ENCODE measurements at places on chromosomes 4 and X.

- no peak for DNase-seq
These were observed 1982.1 kb upstream of the ADGRL3 start for GRCh38 chr4:59217910-59218631.

DNA sequence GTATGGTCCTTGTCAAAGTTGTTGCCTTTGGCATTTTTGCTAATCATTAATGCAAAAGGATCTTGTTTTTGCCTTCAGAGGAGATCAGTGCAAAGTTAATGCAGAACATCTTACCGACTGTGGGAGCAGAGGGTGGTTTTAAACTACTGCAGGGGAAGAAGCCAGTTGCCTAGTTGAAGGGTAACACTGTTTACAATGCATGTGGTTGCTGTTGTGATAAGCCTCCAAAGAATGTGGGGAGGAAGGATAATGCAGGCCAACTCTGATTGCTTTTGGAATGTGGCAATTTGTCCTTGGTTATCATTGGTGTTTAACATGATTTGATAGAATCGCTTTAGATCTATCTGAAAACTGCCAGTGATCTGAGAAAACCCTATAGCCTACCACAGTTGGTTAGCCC is 204.3 kb upstream of the TLL1 start:
- no peak for DNase-seq

DNA sequence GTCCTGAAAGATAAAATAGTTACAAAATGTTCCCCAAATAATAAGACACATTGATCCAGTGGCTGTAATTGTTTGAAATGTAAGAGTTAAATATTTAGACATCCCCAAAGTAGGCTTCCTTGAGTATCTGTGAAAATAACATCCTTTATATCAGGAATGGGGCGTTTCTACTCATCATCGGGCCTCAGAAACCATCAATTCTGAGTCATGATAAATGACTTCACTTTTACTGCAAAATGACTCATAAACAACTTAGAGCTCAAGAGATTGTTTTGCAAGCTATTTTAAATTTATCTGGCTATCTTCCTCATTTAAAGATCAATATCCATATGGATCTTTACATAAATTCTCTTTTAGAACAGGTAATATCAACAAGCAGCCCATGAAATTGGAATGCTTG is 369.4 kb upstream of the CNKSR2 start:
- no peak for DNase-seq

DNA sequence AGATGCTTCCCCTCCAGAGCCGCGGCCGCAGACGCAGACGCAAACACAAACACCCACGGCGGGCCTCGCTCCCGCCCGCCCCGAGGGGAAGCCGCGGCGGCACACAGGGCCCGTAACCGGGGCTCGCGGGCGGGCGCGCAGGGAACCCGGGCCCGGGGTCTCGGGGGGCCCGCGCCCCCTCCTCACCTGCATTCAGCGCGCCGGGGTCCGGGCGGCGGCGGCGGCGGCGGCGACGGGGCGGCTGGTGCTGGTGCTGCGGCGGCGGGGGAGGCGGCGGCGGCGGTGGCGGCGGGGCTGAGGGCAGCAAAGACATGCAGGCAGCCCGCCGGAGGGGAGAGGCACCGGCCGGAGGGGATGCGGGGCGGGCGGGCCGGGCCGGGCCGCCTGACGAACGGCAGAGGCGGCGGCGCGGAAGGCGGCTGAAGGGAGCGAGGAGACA is 255 bp upstream of the CNOT6L start:
- DNase-seq = no peak

GRCh38 chr4:38497121-38497520 is 166.9 kb upstream of the KLF3 start:
- no peak for DNase-seq

DNA sequence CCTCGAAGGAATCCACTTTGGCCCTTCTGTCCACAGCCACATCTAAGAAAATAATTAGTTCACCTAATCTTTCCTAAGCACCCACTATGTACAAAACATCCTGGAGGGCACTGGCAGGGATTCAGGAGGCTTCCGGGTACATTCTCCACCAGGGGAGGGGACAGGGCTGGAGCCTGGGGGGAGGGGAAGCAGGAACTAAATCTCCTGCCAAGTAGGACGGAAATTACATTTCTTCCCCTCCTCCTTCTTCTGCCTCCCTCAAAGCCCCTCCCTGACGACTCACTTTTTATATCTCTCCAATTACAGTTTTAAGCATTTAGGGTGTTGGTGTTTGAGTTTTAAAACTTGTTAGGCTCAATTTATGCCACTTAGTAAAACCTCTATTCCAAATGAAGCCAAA is 203.1 kb downstream of the BCOR start:
- DNase-seq = no peak

DNA sequence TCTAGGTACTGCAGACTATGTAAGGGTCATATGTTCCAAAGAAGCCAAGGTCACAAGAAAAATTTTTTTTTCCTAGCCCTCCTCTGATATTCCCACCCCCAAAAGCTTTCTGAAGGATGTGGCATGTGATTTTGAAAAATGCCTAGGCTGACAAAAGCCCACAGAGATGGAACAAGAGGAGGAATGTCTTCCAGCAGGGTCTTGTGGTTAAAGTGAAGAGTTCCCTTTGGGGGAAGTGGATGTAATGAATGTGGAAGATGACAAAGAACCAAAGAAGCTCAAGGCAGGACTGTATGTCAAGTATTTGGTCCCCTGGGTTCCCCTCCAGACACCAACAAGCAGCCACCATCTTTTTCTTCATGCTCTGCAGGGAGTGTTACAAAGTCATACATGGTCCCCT is 268.8 kb downstream of the BCOR start:
- no peak for DNase-seq

GRCh38 chr4:2832309-2832980 is 11.2 kb upstream of the ADD1 start:
- peak; percentile 62 for DNase-seq

DNA sequence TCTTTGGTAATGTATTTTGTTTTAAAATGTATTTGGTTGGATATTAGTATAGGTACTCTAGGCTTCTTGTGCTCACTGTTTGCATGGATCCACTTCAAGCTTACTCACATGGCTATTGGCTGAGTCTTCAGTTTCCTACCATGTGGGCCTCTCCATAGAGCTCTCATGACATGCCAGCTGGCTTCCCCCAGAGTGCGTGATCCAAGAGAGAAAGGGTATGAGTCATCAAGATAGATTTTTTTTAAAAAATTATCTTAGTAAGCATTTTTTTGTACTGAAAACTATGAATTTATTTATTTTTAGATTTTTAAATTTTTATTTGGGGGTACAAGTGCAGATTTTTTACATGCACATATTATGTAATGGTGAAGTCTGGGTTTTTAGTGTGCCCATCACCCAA is 219.1 kb upstream of the AMOT start:
- no peak for DNase-seq

GRCh38 chr4:26289401-26289800 is 31.4 kb upstream of the RBPJ start:
- no peak for DNase-seq

GRCh38 chr4:184274286-184274951 is 56.7 kb upstream of the ENPP6 start:
- DNase-seq = no peak

GRCh38 chr4:2934813-2935761 is 28.1 kb downstream of the NOP14 start:
- peak; percentile 91 for DNase-seq

- no peak for DNase-seq
These were observed 46.8 kb downstream of the PKD2 start for GRCh38 chr4:88054229-88054628.

GRCh38 chrX:108257556-108257955 is 166.0 kb downstream of the ATG4A start:
- no peak for DNase-seq

DNA sequence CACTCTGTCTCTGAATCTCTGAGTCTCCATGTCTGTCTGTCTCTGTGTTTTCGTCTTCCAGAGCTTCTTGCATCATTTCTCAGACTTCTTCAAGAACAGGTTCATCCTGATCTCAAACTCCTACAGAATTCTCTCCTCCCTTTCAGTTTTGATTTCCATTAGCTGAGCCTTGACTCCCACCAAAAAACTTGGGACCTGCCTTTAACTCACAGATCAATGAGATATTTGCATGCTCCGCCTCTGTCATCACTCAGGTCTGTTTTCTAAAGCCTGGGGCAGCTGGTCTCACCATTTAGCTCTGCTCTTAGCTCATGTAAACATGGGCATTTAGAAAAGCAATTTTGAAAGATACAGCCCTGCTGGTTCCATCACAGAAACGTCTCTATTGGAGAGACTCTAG is 8.6 kb downstream of the DAPP1 start:
- DNase-seq = no peak

DNA sequence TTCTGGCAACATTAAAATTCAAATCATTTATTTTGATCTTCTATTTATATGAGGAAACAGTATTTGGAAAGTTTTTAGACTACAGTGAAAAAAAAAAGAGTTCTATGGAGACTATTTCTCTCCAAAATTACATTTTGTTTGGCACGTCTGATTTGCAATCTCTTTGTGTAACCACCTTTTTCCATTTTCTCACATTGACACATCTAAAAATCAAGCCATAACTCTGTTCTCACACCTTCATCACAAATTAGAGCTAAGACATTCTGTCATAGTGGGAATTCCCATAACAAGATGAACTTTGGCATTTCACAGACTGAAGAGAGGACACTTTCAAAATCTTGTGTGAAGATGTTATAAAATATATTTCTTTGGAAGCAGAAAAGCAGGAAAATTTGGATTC is 468.9 kb downstream of the GRIA2 start:
- no peak for DNase-seq

- no peak for DNase-seq
These were observed 59.0 kb upstream of the HELT start for GRCh38 chr4:184959309-184959708.

DNA sequence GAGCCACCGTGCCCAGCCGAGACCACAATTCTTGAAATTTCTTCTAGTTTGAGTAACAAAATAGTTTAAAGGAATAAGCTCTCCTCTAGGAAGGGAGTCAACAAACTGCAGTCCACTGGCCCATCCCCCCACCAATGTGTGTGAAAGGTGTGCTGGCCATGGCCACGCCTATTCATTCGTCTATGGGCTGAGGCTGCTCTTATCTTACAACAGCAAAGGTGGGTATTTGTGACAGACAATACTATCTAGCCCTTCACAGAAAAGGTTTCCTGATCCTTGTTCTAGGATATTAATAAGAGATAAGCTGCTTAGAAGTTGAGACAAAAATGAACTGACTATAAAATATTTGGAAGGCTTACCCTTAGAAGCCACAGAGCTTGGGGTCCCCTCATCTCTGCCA is 41.2 kb downstream of the BEND2 start:
- no peak for DNase-seq

DNA sequence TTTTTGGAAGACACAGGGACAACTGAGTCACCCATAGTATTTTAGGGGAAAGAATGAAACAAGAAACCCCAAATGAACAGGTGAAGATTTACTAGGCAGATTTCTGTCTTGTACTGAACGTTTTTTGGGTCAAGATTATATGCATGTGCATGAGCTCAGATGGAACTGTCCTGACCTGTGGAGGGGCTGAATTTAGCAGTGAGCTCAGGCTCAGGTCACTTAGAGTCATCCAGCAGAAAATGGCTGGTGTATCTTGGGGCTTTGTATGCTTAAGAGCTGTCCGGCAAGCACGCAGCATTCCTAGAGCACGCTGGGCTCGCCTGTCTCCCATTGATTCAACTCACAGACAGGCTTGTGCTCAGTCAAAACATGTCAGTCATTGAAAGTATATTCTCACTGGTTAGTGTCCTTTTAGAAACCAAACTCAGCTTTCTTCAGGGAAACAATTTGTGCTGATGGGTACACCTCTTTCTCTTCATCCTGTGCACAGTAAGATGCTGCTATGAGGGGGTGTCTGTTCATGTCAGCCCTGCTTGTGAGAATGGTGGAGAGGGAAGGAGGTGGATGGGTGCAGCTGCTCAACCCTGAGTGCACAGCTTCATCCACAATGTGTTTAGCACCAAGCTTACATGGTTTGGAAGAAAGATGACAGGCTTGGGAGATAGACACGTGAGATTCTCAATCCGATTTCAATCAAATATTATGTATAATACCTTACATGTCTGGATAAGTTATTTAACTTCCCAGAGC is 47.5 kb upstream of the PDLIM3 start:
- no peak for DNase-seq

DNA sequence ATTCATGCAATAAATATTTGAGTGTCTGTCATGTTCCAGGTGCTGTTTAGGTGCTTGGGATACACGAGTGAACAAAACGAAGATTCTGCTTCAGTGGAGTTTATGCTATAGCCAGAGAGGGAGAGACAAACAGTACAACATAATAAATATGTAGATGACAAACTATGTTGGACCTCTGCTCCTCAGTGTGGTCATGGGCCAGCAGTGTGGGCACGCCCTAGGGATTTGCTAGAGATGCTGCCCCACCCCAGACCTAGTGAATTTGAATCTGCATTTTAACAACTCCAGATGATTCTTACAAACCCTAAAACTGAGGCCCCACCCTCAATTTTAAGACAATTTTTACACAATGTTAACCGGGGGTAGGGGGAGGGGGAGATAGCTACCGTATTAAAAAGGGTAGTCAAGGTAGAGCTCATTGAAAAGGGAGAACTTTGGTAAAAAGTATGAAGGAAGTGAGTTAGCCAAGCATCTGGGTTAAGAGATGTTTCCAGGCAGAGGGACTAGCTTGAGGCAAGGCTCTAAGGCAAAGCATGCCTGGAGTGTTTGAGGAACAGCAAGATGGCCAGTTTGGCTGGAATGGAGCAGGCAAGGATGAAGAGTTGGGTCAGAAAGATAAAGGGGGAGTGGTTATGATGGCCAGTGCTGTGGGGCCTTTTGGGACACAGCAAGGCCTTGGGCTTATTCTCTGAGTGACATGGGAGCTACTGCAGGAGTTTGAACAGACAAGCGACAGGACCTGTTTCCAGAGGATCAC is 42.4 kb downstream of the SEPSECS start:
- DNase-seq = no peak

DNA sequence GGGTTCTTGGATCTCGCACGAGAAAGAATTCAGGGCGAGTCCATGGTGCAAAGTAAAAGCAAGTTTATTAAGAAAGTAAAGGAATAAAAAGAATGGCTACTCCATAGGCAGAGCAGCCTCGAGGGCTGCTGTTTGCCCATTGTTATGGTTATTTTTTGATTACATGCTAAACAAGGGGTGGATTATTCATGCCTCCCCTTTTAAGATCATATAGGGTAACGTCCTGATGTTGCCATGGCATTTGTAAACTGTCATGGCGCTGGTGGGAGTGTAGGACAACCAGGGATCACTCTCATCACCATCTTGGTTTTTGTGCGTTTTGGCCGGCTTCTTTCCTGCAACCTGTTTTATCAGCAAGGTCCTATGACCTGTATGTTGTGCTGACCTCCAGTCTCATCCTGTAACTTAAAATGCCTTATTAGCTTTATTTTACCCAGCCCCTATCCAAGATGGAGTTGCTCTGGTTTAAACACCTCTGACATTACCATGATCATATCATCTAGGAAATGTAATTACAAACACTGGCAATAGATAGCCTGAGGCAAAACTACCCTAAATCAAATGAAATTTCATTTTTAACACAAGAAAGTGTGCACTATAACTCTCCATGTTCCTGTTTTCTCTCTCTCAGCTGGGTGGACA is 94.3 kb upstream of the ATXN3L start:
- DNase-seq = no peak

- no peak for DNase-seq
These were observed 233.4 kb downstream of the MAML3 start for GRCh38 chr4:139920486-139921002.

- DNase-seq = no peak
These were observed 44.0 kb upstream of the GATB start for GRCh38 chr4:151804821-151805220.
